ENCODE measurements at places on chromosomes 3 and 15.
A peak's percentile ranks its signal among the peaks of the same experiment; 100 is the strongest.

- no peak for DNase-seq
Measured at GRCh38 chr15:84143753-84144314, 91.7 kb upstream of the GOLGA6L4 start.

DNA sequence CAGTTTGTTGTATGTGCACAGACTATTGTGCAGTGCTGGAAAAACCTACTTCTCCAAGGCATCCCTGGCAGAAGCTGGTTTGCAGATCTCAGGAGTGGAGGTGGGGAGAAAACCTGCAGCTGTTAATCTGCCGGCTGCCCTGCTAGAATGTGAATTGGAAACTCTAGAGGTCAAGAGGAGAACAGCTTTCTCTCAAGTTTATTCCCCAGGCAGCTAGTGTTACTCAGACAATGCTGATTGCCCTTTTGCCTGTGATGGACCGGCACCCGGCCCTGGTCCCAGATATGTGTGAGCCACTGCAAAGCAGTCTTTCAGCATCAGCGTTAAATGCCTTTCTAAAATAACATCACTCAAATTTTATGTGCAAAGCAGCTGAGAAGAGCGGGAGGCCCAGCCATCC, 129.7 kb upstream of the TPM1 start:
- no peak for DNase-seq

- DNase-seq = no peak
Measured at GRCh38 chr3:184914628-184915027, 102.7 kb downstream of the VPS8 start.

DNA sequence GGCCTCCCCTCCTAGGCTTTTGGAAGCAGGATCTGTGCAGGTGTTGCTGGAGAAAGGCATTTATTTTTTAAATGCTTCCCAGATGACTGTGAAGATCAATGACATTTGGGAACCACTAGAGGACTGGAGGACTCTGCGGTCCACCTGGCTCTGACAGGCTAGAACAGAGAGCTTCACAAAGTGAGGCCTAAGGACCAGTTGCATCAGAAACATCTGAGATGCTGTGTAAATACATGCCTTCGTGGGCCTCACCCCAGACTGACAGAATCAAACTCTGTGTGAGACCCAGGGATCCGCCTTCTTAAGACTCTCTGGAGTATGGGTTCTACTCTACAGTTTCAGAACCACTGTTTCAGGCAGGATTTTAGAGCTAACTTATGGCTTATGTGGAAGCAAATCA, 105.0 kb upstream of the ICE2 start:
- DNase-seq = no peak

GRCh38 chr3:94185753-94186152, 122.9 kb downstream of the NSUN3 start:
- DNase-seq = no peak

- peak; percentile 35 for DNase-seq
Measured at GRCh38 chr3:146469150-146470017, at the start of gene PLSCR2. Gene PLSCR2, minus strand, starts transcription at chr3:146469561. Its CDS starts 9,657 bp downstream, at chr3:146459904.

- DNase-seq = no peak
Measured at GRCh38 chr15:89016549-89017041, 71.7 kb upstream of the ABHD2 start.

DNA sequence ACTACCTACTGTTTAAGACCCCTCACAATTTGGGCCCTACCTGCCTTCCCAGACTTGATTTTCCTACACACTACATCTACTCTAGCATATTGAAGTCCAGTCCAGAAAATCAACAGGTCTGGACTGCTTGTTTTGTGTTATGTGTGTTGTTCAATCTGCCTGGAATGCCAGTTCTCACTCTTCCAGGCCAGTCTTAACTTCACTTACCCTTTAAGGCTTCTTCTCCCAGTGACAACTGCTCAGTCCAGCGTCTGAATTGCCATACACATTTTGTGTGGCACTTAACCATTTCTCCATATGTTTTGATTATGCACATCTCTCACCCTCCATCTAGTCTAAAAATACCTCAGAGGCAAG, 1.1 kb downstream of the TICRR start:
- DNase-seq = no peak

- DNase-seq = no peak
Measured at GRCh38 chr3:77190374-77190773, 150.5 kb downstream of the ROBO2 start.

DNA sequence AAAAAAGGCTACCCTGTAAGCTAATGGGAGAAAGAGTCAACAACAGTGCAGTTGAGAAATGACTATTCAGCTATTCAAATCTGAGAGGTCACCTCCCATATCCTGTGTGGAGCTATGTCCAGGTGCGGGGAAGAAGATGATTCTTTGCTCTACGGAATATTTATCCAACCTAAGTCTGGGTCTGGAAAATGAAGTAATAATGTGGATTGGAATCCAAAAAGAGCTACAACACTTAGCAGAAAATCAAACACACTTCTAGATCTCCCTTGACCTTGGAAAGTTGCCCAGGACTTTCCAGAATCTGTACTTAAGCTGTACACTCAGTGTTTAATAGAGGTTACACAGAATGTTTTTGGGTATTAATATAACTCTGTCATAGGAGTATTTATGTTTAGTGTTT, 251.9 kb downstream of the NAALADL2 start:
- no peak for DNase-seq

DNA sequence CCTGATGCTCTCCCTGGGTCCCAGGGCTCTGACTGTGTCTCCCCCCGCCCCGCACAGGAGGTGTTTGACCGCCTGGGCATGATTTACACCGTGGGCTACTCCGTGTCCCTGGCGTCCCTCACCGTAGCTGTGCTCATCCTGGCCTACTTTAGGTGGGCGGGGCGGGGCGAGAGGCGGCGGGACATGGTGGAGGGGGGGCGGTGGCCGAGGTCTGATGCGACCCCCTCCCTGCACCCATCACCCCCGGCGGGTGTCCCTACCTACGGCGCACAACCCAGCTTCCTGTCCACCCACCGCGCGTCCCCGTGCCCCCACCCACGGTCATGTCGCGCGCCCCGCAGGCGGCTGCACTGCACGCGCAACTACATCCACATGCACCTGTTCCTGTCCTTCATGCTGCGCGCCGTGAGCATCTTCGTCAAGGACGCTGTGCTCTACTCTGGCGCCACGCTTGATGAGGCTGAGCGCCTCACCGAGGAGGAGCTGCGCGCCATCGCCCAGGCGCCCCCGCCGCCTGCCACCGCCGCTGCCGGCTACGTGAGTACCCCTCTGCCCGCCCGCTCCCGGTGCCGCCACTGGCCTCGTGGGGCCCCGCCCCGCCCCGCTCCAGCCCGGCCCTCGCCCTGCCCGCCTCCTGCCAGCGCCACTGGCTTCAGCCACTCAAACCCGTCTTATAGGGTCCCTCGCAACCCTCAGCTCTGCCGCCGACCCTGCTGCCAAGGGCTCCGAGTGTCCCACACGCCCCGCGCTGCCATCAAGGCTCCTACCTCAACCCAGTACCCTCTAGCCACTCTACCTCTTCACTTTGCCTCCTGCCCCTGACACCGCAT, 21.0 kb downstream of the PTH1R start:
- DNase-seq = no peak

DNA sequence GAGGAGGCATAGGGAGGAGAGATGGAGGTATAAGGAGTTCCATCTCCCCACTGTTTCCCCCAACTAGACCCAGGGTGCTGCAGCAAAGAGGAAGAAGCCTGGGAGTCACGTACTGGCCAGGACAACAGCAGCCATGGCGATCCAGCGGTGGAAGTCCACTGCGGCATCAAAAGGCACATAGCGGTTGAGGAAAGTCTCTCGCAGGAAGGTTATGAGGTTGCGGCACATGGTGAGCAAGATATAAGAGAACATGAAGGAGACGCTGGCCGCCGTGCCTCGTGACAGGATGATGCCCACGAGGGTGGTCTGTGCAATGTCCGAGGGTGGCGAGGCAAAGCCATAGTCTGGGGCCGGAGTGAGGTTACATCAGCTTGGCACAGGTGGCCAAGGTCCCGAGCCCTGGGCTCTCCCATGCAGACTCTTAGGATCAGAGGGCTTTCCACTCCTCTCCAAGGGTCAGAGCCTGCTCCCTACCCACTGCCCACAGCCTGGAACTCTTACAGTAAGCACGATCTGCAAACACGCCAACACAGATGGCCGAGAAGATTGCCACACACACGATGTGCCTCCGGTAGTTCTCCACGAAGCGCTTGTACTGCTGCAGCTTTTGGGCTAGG, 14.3 kb downstream of the DUOX2 start:
- DNase-seq = no peak

DNA sequence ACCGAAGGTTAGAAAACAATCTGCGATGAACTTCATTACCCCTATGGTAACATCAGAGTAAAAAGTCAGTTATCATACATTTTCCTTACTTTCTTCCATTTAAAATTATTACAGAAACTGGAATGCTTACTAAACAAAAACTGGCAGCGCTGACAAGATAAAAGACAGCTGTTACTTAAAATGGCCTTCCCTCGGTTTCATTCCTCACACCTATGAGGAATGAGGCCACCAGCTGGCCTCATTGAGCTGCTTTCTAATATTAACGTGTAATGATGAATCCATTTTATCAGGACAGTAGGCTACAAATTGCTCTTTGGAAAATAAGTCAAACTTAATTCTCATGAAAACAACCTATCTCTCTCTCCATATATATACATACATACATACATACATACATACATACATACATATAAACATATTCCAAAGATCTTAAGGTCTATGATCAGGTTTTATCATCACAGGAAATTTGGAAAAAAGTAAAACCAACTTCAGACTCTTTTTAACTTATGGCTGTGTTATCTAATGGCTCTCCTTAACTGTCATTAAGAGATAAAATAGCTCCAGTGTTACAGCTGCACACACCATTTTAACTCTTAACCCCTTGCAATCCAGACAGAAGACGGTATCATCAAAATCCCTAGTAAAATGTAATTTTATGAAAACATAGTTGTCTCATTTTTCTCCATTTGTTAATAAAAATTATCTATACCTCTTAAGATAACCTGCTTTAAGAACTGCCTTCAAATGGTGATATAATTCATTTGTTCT, 5.2 kb downstream of the CCNL1 start:
- no peak for DNase-seq

DNA sequence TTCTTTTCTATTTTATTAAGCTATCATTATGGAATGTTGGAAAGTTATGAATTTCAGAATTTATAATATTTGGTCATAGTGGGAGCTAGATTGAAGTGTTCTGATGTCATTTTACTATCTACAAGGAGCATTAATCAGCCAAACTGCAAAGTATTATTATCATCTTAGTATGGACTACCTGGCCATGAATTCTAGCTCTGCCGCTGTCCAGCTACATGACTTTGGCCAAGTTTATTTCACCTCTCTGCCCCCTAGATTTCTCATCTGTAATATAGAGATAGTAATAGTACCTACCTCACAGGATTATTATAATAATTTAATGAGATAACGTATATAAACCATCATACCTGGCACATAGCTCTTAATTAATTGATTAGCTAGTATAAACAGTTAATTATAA, 27.8 kb upstream of the ABHD10 start:
- no peak for DNase-seq

GRCh38 chr3:179811321-179812095, 158.7 kb downstream of the USP13 start:
- DNase-seq = peak; percentile 27

- no peak for DNase-seq
Measured at GRCh38 chr3:112858410-112859069, 11.9 kb upstream of the CD200R1L start.

- no peak for DNase-seq
Measured at GRCh38 chr3:161163297-161163696, 57.8 kb upstream of the NMD3 start.

- no peak for DNase-seq
Measured at GRCh38 chr3:14127516-14128161, 2.8 kb downstream of the TMEM43 start.

DNA sequence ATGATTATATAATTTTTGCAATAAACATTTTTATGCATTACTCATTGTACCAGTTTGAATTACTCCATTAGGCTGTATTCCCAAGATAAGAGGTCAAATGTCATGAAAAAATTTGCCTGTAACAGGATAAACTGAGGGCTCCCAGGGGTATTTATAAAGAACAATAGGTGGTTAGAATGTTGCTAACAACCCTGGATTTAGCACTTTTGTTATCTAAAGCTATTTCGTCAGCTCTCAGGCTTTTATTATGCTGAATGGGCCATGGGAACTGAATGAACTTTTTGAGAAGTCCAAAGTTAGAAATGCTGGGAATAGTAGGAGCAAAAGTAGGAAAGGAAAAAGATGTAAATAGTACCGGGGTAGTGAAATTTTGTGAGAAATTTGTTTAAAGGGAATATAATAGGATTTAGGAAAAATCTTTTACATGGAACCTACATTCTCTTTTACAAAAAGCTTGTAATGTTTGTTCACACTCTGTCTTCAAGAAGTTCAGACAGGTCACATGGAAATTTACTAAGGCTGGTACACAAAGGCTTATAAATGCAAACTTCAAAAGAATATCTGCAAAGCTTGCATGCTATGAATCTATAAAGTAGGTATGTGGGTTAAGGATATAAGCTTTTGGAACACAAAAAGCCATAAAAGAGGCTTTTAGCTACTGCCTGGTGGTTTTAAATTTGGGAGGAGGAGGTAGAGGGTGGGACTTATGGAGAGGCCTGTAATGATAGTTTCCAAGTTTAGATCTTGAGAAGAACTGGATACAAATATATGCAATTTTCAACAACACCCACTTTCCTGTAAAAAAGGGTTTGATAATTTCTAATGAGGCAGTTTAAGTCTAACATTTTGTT, 445.8 kb upstream of the NAALADL2 start:
- DNase-seq = no peak

- DNase-seq = no peak
Measured at GRCh38 chr15:85477730-85478129, 97.3 kb downstream of the AKAP13 start.

- DNase-seq = no peak
Measured at GRCh38 chr15:62417439-62417838, 252.4 kb upstream of the C2CD4B start.

GRCh38 chr15:60788692-60789103, 309.8 kb upstream of the ICE2 start:
- DNase-seq = no peak

DNA sequence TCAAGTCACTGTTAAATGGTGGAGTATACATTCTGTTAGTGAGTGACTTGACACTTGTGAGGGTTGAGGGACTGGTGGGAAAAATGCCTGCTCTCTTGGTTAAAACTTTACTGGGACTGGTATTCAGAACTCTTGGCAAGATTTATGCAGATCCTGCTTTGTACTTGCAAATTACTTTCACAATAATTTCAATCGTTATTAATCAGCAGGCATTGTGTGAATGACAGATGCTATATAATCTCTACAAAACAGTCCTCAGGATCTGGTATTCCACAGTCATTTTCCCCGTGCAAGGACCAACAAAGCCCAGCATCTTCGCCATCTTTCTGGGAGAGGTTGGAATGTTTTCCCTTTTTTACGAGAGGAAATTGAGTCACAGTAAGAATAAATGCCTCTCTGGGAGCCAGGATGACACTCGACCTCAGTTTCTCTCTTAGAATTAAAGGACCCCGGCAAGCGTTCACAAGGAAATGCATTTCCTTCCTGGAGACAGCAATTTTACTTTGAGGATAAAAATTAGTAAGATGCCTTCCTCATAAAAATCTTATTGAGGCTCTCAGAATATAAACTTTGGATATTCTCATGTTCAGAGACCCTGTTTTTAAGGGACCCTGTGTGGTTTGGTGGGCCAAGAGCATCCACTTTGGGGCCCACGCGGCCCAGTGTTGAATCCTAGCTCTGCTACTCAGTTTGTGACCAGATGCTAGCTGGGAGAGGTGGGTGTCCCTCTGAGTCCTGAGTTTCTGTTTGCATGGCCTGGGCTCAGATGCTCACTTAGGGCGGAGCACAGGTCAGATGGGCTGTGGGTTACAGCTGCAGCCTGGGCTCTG, 45.3 kb upstream of the PLCL2 start:
- no peak for DNase-seq
